ENCODE measurements at places on chromosomes 4 and X.

DNA sequence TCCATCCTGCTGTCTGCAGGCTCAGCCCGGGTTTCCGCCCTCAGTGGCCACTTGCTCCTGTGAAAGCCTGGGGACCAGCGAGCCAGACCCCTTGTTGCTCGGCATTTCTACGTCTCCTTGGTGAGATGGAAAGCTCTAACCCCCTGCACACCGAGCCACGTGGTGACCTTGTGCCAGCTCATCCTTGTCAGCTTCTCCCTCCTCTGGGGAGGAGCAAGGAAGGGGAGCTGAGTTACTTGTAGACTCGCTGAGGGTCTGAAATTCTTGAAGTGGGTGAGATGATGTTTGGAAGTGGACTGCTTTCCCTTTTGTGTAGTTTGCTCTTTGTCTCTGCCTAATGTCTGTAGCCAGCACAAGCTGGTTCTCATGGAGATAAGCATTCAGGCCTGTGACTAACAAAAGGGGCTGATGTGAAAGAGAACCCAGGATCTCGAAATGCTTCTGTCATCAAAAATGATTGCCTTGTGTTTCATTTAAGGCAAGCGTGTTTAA lies 29.3 kb downstream of the RGS12 start:
- DNase-seq, result no peak

DNA sequence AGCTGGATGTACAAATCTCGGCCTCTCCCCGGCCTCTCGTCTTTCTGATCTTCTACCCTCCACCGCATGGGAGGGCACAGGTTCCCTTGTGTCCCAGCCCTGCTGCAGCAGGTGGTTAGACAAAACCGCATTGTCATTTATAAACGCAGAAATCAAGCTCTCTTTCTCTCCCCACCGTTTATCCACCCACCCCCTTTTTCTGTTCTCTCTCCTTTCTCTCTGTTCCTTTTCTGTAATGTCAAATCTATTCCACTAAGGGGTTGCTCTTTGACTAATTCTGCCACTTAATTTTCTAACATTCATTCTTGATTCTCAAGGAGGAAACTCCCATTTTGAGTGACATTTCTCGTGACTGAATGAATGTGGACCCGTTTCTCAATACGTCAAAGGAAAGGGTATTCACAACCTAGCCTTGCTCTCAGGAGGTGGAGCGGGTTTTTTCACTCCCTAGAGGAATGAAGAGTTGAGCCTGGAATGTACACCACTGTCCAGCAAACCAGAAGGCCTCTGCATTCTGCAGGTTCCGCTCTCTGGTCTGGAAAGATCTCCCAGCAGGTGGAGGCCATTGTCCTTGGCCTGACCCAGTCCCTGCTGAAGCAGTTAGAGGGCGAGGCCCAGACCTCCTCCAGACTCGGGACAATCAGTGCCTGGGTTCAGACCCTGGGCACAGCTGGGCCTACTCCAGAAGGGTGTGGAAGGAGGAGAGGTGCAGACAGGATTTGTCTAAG lies 70.9 kb upstream of the ENPP6 start:
- DNase-seq, result no peak

GRCh38 chrX:39605183-39605582 lies 492.6 kb downstream of the BCOR start:
- no peak for DNase-seq

GRCh38 chr4:157994863-157995262 lies 178.0 kb downstream of the GASK1B start:
- DNase-seq, result no peak

DNA sequence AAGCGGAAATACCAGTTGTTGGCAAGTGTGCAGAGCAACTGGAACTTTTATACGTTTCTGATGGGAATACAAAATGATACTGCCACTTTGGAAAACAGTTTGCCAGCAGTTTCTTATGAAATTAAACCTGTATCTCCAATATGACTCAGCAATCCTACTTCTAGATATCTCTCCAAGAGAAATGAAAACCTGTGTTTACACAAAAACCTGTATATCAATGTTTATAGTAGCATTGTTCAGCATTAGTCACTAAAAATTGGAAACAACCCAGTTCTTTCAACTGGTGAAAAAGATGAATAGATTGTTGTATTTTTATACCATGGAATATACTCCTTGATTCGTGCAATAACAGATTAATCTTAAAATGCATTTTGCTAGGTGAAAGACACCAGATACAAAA lies 26.8 kb downstream of the ATP7A start:
- DNase-seq, result no peak

DNA sequence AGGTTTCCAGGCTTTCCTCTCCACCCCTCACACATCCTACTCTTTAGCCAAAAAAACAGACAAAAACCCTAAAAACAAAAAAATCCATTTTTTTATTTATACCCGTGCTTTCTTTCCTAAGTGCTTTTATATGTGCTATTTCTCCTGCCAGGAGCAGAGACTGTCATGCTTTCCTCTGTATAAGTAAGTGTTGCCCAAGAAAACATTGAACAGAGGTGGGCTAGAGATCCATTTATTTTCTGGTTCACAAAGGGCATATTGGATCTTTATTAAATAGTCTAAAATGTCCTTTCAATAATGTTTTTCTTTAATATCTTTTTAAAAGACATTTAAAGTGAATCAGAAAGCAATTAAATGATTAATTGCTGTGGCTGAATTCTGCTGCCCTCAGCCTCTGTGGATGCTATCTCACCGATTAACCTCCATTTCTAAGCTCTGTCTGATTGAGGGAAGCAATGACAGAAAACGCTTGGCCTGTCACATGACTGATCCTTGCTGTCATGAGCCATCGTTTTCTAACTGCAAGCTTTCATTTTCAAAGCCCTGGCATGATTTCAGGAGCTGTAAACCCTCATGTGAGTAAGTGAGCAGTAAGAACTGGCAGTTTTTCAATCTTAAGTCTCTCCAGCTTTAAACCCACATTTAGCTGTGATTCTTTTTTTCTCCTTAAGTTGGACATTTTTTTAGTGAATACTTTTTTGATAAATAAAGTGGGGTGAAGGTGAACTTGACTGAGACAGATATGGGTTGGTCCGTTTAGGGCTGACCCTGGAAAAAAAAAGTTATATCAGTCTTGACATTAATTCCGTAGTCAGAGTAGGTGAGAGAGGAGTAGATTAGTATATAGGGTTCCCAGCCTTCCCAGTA lies 180.7 kb upstream of the PGRMC2 start:
- DNase-seq, result no peak

DNA sequence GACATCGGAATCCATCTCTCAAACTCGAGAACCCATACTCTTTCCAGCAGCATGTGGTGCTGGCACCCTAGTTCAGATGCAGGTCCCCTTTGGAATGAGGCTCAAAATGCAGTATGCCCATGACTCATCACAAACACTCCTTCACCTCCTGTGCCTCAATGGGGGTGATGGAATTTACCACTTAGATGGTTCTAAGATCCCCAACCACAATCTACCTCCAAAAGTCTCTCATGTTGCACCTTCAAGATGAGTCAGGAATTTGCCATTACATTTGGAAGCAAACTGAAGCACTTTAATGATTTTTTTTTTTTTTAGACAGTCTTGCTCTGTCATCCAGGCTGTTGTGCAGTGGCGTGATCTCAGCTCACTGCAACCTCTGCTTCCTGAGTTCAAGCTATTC lies 8.5 kb upstream of the MID1 start:
- no peak for DNase-seq

DNA sequence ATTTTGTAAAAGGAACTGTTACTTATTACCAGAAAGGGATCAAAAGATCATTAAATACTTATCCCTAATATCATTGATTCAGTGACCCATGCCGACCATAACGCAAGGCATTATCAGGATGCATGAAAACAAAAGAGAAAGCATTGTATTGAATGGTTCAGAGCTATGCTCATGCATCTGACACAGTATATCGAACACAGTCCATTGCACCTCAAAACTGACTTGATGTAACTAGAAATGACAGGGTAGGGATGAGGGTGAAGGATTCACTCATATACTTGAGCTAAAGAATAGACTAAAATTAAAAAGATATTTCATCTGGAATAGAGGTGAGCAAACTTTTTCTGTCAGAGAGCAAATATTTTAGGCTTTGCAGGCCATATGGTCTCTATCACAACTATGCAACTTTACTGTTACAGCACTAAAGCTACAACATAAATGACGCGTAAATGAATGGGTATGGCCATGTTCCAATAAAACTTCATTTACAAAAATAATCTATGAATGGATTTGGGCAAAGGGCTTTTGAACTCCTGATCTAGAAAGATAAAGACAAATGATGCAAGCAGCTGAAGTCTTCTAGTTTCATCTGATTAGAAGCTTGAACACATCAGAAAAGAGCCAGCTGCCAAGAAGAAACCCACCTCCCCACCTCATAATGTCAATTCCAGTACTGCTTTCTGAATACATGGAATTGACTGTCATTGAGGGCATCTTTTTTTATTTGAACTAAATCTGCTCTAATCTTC lies 12.9 kb upstream of the SPP1 start:
- no peak for DNase-seq

DNA sequence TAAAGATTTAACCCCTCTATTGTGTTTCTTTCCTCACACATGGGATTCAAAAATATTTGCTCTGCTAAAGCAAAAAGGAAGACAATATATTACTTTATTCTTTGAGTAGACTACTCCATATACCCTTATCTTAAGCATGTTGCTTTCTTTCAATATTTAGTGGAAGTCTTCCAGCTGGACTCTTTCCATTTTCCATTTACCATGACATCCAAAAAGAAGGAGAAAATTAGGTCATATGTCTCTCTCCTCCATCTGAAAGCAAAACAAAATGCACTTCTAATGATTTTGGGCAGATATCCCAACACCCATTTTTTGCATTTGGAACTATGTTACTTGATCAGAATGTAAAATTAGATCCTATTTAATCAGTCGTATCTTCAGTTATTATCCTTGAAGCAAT lies 1336.5 kb downstream of the PCDH19 start:
- DNase-seq, result no peak

- DNase-seq, result no peak
These were observed 38.1 kb upstream of the NYX start for GRCh38 chrX:41409006-41409405.

GRCh38 chr4:85826060-85826678 lies 351.2 kb downstream of the ARHGAP24 start:
- DNase-seq, result peak; percentile 57

GRCh38 chr4:34289489-34289888 lies 1954.8 kb downstream of the ARAP2 start:
- no peak for DNase-seq

GRCh38 chr4:147765121-147765529 lies 33.2 kb downstream of the ARHGAP10 start:
- no peak for DNase-seq

GRCh38 chr4:127210893-127211649 lies 421.7 kb upstream of the INTU start:
- DNase-seq, result no peak

DNA sequence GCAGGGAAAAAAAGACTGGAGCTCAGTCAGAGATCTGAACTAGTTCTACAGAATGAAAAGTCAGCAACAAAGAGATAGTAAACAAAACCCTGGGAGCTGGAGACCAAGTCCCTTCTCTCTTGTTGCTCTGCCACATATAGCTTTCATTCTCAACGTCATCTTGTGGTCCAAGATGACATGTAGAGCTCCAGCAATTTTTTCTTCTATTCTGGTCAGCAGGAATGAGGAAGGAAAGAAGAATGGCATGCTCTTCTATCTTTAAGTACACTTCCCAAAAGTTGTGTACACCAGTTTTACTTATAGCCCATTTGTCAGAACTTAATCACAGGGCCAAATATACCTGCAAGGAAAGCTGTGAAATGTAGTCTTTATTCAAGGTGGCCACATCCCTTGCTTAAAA lies 45.6 kb downstream of the RAP2C start:
- no peak for DNase-seq

DNA sequence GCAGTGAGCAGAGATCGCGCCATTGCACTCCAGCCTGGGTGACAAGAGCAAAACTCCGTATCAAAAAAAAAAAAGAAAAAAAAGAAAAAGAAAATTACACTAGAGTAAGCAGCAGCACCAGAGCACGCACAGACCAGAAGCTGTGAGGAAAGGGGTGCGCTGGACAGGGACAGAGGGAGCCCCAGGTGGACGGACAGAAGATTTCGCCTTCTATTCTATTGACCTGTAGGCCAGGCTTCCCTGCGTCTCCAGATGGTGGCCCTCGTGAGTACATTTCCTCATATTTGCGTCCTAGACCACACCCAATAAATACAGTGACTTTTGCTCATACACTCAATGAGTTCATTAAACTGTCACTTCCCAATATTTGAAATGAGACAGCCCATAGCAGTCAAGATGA lies 19.1 kb downstream of the MTNR1A start:
- no peak for DNase-seq

DNA sequence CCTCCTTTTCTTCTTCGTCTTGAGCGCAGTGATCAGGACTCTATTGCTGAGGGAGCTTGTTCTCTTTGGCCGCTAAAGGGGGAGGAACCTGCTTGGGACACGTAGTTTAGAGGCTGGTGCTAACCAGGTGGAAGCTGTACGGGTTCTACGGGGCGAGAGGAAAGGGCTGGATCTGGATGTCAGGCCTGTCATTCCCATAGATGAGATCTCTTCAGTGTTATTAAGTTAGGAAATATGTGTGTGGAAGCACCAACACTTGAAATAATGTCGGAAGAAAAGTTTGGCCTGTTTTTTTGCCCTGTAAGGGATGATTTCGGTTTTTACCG lies 643 bp downstream of the SRP72 start:
- DNase-seq, result peak; percentile 65

- DNase-seq, result no peak
These were observed 232.1 kb downstream of the DCLK2 start for GRCh38 chr4:150310159-150310895.

DNA sequence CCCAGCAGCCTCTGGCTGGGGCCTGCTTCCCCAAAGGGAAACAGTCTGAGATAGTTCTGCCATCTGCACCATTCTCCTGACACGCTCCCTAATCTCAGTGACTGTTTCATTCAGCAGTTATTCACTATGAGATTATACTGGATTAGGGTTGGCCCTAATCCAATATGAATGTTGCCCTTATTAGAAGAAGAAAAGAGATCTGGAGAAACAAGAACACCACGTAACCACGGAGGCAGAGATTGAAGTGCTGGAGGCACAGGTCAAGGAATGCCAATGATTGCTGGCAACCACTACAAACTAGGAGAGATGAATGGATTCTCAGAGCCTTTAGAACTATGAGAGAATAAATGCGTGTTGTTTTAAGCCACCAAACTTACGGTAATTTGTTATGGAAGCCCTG lies 7.4 kb downstream of the ACOX3 start:
- DNase-seq, result no peak

- DNase-seq, result no peak
These were observed 118.1 kb downstream of the ENPP6 start for GRCh38 chr4:184099535-184099966.

GRCh38 chrX:34343001-34343400 lies 210.9 kb upstream of the FAM47A start:
- no peak for DNase-seq

DNA sequence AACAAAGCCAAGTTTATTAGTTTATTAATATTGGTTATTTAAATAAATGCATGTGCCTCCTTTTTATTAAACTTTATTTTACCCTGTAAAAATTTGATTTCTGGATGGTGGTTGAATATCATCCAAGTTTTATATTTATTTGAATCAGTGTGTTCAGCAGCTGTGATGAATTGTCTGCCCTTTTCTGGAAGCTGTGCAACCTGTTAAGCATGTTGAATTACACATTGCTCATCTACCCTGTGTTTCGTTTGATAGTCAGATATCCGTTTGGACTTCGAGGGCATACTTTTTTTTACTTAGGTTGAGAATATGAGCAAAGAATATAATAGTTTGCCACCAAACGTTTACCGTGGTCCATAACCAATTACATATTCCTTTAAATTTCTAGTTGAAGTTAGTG lies 95.8 kb upstream of the TENM3 start:
- no peak for DNase-seq

- no peak for DNase-seq
These were observed 185.5 kb downstream of the NDST4 start for GRCh38 chr4:114927881-114928280.

GRCh38 chr4:88659890-88660208 lies 37.8 kb downstream of the NAP1L5 start:
- no peak for DNase-seq

Data from SHP77 treated with DMSO at 0.1 percent for 48 hours (cell line).